ENCODE measurements at places on chromosomes 13 and 19.
A peak's percentile ranks its signal among the peaks of the same experiment; 100 is the strongest.

GRCh38 chr13:77026255-77026860 lies 601 bp downstream of the FBXL3 start:
- DNase-seq = peak; percentile 41

DNA sequence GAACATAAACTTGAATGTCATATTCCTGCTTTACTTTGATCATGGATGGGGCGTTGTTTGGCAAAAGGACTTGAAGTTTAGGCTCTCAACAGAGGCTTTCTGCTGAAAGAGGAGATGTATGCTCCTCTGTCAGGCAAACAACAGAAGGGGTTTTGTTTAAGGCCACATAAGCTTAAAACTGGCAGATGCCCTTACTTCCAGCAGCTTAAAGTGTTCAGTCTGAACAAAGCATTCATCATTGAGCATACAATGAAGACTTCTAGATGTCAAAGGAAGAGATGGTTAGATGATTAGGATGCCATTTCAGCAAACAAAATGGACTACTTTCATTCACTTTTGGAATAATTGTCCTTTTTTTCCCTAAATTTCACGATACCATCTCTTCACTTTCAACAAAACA lies 484.5 kb downstream of the SLITRK6 start:
- no peak for DNase-seq

DNA sequence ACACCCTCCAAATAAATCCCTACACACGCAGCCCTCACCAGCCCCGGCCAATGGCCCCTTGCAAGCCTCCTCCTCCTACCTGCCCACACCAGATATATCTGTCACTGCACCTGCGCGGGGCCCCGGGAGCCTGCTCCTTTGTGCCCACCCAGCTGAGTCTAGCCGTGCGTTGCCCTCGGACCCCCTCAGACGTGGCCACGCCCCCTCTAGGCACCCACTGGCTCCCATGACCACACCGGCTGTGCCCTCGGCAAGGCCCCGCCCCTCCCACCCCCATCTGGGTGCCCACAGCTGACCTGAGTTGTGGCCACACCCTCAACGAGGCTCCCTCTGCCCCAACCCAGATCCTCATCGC lies 6.3 kb upstream of the PNPLA6 start:
- no peak for DNase-seq

GRCh38 chr13:73111331-73111730 lies 52.5 kb downstream of the KLF5 start:
- DNase-seq = no peak

DNA sequence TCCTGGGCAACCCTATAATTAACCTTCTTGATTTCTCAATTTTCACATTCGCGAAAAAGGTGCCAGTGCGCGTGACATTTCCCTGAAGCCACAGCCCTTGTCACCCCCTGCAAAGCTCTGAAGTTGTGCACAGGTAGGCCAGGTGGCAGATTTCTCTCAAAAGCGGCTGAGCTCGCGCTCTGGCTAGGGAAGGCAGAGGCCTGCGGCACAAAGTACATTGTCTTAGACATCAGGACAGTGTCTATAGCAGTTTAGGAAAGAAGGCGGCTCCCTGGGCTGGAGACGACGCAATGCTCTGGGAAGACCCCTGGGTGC lies 42.9 kb upstream of the ZNF14 start:
- no peak for DNase-seq

GRCh38 chr13:42119875-42120274 lies 71.4 kb downstream of the DGKH start:
- peak; percentile 6 for DNase-seq

DNA sequence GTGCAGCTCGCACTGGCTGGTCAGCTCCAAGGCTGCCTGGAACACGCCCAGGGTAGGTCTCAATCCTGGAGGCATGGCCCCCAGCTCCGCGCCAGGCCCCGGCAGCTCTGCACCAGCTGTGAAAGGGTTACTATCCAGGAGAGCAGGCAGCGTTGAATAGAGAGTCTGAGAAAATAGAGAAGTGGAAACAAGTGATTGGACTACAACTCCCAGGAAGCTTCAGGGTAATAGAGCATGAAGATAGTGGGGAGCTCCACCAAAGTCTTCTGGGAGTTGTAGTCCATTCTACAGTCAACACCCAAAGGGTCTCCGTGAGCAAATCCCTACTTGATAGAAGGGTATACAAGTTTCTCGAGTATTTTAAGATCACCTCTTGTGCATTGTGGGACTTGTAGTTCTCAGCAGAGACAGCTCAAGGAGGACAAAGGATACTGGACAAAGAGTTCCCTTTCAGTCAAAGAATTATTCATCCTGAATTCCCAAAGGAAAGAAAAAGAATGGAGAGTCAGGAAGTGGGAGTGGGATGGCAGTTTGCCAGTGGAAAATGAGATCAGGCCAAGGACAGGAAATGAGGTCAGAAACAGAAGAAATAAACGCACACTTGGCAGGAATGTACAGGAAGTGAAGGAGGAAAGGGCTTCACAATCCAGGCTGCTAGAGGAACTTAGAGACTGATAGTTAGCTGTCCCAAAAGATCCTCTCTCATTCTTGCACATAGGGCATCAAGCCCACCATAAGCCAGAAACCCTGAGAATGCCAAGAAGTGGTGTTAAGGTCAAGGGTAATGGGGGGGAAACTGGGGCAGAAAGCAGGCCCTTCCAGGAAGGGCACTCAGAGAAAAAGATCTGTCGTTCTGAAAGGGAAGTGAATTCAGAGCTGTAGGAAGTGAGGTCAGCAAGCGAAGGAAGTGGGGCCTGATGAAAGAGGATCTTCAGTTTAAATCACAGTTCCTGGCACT lies 5.5 kb upstream of the MAMSTR start:
- DNase-seq = no peak

DNA sequence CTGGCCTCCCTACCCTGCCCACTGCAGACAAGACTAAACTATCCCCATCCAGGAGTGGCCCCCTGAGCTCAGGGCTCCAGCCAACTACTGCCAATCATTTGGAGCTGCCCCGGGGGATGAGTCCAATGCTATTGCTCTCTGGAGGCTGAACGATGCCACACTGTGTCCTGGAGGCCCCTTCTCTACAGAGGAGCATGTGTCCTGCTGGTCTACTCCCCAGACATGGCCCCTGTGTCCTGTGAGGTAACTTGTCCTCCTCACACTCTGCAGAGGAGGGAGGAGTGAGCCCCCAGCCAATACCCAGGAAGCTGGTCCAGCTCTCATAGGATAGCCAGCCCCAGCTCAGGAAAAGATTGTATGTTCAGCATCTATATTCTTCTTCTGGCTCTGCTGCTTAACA lies 159.1 kb upstream of the GPR12 start:
- DNase-seq = no peak

- no peak for DNase-seq
These were observed 2.1 kb upstream of the PCDH17 start for GRCh38 chr13:57629391-57629804.

- peak; percentile 50 for DNase-seq
These were observed 9.6 kb upstream of the CEACAM5 start for GRCh38 chr19:41698746-41699230.

DNA sequence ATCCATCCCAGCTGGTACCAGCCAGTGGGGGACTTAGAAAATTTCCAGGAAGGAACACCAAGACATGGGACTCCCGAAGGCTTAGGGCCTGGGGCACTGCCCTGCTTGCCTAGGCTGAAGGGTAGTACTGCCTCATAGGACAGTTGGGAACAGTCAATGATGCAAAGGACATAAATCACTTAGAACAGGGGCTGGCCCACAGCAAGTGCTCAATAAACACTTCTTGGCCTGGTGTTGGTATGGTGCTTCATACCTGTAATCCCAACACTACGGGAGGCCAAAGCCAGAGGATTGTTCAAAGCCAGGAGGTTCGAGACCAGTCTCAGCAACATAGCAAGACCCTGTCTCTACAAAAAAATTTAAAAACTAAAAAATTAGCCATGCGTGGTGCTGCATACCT lies 5.8 kb downstream of the KEAP1 start:
- no peak for DNase-seq

- DNase-seq = no peak
These were observed 492.5 kb upstream of the GPC6 start for GRCh38 chr13:92734068-92734467.

DNA sequence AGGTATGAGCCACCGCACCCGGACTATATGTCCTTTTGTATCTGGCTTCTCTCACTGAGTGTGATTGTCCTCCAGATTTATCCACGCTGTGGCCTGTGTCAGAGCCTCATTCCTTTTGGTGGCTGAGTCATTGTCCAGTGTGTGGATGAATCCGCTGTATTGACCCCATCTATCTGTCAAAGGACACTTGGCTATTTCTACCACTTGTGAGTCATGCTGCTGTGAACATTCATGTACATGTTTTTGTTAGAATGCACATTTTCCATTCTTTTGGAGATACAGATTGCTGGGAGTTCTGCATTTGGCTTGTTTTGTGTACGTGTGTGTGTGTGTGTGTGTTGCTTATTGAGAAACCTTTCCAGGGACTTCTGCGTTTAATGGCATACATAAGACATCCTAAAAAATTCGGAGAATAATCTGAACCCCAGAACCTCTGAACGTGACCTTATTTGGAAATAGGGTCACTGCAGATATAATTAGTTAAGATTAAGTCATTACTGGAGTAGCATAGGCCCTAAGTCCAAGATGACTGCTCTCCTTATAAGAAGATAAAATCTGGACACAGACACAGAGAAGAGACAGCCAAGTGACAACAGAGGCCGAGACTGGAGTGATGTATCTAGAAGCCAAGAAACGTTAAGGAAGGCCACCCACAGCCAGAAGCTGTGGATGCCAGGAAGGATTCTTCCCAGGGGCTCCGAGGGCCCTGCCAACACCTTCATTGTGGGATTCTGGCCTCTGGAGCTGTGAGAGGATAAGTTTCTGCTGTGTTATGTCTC lies 4.9 kb upstream of the GIPC3 start:
- DNase-seq = no peak

- no peak for DNase-seq
These were observed 10.8 kb upstream of the ILF3 start for GRCh38 chr19:10643172-10643967.

GRCh38 chr13:95354156-95354555 lies 52.9 kb upstream of the ABCC4 start:
- DNase-seq = no peak

DNA sequence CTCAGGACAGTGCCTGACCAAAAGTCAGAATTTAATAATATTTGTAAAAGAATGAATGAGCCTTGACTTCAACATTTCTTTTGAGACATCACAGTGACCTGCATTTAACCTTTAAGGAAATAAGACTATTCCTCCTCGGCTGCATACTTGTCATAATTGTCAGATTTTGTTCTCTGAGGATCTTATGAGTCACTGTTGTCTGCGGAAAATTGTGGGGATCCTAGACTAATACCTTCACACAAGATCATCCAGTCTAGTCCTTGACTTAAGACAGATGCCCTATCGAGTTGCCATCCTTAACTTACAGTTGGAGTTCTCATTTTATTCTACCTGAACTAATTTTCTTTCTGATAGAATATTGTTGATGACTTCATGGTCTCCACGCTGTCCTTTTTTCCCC lies 198.4 kb downstream of the DLEU7 start:
- no peak for DNase-seq

DNA sequence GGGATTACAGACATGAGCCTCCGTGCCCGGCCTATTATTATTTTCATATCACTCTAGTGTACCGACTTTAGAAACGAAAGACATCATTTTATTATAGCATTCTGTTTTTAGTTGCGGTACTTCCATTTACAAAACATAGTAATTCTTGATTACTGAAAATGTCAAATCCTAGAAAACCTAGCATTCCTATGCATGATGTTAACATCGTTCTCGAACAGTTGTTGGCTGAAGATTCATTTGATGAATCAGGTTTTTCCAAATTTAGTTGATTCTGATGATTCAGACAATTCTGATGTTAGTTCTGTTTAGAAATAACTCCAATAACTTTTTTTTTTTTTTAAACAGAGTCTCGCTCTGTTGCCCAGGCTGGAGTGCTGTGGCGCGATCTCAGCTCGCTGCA lies 11.5 kb upstream of the MTRF1 start:
- no peak for DNase-seq

- DNase-seq = no peak
These were observed 7.4 kb downstream of the HPN start for GRCh38 chr19:35048911-35049411.

DNA sequence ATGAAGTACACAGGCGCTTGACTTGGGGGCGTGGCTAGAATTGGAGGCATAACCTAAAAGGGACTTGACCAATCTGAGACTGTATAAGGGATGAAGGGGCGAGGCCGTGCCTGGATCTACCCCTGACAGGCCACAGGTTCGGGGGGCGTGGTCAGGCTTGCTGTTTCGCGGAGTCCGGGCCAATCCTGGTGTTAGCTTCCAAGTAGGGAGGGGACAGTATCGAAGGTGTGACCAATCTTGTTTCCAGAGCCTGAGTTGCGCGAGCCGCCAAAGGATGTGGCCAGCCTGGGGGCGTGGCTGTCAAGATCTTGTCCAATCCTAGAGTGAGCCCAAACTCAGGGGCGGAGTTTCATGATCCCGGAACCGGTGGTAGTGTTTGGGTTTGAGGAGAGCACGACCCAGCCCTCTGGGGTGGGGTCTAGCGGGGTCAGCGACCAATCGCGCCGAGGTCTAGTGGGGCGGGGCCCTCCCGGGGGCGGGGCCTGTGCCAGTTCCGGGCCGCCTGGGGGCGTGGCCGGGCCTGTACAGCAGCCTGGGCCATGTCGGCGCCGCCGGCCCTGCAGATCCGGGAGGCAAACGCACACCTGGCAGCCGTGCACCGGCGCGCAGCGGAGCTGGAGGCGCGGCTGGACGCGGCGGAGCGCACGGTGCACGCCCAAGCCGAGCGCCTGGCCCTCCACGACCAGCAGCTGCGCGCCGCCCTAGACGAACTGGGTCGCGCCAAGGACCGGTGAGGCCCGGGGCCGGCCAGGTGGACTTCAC lies at the start of gene VMAC:
Gene VMAC, plus strand, starts transcription at position 521 of the 762 bp plus-strand sequence. Its CDS starts 19 bp downstream, at position 540.
- DNase-seq = peak; percentile 97

DNA sequence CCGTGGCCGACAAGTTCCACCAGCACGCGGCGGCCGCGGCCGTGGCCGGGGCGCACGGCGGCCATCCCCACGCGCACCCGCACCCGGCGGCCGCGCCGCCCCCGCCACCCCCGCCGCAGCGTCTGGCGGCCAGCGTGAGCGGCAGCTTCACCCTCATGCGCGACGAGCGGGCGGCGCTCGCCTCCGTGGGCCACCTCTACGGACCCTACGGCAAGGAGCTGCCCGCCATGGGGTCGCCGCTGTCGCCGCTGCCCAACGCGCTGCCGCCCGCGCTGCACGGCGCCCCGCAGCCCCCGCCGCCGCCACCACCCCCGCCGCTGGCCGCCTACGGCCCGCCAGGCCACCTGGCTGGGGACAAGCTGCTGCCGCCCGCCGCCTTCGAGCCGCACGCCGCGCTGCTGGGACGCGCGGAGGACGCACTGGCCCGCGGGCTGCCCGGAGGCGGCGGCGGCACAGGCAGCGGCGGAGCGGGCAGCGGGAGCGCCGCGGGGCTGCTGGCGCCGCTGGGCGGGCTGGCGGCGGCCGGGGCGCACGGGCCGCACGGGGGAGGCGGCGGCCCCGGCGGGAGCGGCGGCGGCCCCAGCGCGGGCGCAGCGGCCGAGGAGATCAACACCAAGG lies 821 bp downstream of the ONECUT3 start:
- DNase-seq = no peak

DNA sequence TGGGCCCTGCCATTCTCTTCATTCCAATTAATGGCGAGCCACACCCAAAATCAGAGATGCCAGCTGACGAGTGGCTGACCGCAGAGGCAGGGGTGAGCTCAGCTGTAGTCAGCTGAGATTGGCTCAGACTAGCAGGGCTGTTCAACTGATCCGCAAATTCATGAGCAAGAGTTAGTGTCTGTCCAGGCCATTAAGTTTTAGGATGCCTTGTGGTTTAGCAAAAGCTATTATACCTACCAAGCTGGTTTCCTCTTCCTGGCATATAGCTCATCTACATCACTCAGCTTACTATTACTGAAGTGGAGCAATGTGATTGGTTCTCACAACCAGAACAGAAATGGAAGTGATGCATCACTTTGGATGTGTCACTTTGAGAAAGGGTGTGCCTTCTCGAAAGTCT lies 148.7 kb downstream of the NALCN start:
- DNase-seq = no peak
